ENCODE measurements at places on chromosomes 6 and 20.

DNA sequence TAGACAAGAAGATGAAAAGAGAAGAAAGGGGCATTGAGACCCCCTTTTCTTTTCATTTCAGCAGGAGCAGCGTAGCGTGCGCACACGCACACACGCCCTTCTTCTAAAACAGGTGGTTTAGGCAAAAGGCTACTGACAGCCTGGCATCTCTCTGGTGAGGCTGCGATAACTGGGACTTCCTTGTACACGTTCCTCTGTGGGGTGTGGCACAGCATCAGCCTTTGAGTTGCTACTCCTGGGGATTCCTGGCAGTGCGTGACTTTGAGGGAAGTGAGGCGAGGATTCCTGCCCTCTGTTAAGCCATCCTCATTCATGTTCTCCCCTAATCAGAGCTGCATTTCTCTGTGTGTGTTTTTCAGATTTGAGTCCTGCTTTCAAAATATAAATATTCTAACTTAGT is 94.7 kb downstream of the TMEM170B start:
- no peak for DNase-seq

DNA sequence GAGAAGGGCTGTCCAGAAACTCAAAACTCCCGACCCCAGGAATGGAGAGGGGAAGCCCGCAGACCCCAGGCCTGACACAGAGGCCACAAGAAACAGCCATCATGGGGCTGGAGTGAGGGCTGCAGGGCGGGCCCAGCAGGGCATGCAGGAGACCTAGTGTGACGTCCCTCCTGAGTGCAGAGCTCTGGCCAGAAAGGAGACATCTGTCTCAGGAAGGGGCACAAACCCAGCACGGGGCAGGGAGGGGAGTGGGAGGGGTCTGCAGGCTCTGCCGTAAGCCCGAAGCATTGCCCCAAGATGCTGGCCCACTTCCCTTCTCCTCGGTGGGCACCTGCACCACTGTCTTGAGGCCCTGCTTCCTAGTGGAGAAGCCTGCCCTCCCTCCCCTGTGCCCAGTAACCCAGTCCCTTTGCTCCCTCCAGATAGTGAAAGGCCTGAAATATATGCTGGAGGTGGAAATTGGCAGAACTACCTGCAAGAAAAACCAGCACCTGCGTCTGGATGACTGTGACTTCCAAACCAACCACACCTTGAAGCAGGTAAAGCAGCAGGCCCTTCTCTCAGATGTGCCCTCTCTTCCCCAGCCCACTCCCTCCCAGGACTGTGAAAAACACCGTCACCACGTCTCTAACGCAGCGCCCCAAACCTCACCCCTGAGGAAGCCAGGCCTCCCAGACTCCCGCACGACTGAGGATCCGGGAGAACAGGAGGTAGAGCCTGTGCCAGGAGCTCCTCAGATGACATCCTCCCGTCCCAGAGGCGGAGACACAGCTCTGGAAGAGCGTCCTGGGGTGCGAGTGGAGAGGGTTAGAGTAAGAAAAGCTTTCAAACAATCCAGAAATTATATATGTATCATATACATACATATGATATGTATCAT is 9.7 kb downstream of the CST7 start:
- DNase-seq = peak; percentile 85

GRCh38 chr6:92847988-92848387 is 571.4 kb downstream of the EPHA7 start:
- no peak for DNase-seq

GRCh38 chr6:157272866-157273755 is 50.2 kb downstream of the TMEM242 start:
- DNase-seq = no peak

DNA sequence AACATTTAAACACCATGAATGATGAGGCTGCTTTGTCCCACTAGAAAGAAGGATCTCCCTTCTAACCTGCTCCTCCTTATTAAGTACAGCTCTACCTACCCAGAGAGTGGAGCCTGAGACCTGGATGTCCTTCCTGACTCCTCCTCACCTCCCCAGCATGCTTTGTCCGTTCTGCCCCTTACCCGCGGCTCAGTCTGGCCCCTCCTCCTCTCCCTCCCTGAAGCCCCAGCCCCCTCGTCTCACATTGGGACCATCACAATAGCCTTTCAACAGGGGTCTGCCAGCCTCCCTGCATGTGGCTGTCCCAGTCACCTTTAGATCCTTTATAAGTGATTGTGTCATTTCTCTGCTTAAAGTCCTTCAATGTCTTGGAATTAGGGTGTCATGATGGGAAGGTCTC is 72.5 kb downstream of the DZANK1 start:
- no peak for DNase-seq
